ENCODE measurements at places on chromosomes 6 and 20.
A peak's percentile ranks its signal among the peaks of the same experiment; 100 is the strongest.

GRCh38 chr20:54044156-54044555 is 26.2 kb downstream of the BCAS1 start:
- DNase-seq: no peak

- DNase-seq: no peak
Observed at GRCh38 chr6:16933532-16933931, 168.3 kb upstream of the STMND1 start.

DNA sequence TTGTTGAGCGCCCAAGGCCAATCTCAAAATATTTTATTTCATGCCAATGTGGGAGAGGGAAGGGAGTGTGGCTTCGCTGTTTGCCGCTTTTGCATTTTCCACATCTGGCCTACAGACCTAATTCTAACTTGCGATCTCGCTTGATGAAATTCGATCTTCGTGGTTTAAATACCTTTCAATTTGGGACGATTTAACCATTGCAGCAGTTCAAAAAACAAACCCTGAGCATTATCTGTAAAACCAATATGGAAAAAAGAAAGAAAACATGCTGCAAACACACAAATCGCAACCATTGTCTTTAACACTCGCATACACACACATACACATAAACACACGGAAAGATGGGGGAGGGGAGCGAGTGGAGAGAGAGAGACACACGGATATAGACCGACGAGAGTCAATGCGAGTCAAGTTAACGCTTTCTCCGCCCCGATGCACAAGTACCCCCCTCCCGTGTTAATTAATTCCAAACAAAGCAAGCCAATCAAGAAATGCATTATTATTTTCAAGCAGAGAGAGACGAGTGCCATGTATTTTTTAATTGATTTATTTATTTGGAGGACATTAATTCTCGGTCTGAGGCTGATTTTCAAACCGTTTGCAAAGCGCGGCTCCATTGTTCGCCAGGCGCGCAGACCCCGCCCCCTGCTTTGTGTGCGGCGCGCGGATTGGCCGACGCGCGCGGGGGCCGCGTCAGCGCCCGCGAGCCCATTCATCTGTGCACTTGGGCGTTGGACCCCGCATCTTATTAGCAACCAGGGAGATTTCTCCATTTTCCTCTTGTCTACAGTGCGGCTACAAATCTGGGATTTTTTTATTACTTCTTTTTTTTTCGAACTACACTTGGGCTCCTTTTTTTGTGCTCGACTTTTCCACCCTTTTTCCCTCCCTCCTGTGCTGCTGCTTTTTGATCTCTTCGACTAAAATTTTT is at the start of gene MARCKS:
MARCKS (plus strand) TSS at position 721 of the 931 bp plus-strand sequence. CDS start 401 bp downstream, outside the sequence.
- no peak for DNase-seq

- DNase-seq: no peak
Observed at GRCh38 chr20:54347166-54347833, 128.1 kb upstream of the DOK5 start.

GRCh38 chr6:45419571-45420082 is 41.9 kb upstream of the SUPT3H start:
- peak; percentile 57 for DNase-seq

- DNase-seq: no peak
Observed at GRCh38 chr6:150876598-150876997, 11.1 kb downstream of the MTHFD1L start.

DNA sequence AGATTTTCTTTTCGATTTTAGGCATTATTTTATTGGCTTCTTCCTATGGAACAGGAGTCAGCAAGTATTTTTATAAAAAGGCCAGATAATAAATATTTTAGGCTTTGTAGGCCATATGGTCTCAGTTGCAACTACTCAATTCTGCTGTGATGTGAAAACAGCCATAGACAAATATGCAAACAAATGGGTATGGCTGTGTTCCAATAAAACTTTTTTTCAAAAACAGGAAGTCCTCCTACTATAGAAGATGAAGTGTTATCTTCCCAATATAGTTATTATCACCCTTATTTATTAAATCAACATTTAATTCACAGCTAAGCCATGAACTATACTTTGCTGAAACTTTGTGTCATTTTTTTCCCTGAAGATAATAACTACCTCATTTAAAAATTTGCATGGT is 57.2 kb downstream of the CHD6 start:
- no peak for DNase-seq

GRCh38 chr20:19934792-19935491 is 82.2 kb upstream of the NAA20 start:
- no peak for DNase-seq

DNA sequence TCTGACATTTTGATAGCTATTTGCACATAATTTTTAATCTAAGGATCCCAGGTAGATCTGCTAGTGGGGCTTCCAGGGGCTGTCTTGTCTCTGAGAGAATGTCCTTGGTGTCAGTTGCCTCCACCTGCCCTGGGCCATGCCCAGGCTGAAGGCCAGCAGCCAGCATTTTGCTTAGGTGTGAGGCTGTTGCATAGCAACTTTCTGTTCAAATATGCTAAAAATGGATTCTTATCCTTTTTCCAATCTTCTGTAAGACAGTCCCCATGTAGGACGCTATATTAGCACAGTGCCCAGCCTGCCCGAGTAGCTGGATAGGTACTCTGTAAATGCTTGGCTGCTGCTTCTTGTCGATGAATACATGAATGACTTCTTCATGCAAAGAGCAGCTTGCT is 62.5 kb upstream of the CITED2 start:
- DNase-seq: no peak

DNA sequence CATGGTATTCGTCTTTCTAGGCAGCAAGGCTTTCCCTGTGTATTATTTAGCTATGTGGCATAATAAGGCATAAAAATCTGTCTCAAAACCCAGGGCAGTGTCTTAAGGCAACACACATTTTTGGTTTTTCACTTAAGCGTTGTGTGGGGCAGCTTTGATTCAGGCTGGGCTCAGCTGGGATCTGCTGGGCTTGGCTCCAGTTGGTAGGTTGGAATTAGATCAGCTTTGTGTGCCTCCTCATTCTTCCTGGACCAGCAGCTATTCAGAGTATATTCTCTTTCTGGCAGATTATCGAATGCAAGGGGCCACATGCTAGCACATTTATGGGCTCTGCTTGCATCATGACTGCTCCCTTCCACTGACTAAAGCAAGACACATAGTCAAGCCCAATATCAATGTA is 487.9 kb downstream of the RFPL4B start:
- no peak for DNase-seq

DNA sequence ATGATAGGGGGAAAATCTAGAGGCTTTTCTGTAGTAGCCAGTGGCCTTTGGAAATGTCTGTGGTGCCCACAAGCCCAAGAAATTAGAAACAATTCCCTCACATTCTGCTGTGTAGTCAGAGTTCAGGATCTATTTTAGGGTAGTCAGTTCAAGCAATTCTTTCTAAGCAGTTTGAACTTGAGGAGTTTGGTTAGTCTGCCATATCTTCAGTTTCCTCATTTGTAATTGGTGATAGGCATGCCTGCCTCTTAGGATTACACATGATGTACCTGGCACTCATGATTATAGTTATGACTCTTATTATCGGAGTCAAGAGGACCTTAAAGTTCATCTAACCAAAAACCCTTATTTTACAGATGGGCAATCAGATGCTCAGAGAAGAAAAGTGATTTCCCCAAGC is 21.2 kb upstream of the MEP1A start:
- no peak for DNase-seq

DNA sequence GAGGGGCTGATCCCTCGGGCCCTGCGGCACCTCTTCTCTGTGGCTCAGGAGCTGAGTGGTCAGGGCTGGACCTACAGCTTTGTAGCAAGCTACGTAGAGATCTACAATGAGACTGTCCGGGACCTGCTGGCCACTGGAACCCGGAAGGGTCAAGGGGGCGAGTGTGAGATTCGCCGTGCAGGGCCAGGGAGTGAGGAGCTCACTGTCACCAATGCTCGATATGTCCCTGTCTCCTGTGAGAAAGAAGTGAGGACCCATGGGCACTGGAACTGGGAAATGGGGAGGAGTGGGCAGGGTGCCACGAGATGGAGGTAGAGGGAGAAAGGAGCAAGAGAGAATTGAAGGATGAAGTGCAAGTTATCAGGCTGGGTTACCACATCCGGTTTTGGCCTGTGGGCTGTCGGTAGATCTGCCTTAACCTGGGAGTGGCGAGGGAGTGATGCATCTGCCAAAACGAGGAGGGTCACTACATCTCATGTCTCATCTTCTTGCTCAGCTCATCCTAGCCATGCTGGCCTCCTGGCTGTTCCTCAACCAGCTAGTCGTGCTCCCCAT is 5.4 kb upstream of the PHF1 start:
- no peak for DNase-seq

Data from stimulated activated CD4-positive, alpha-beta T cell treated with anti-CD3 and anti-CD28 coated beads, Interleukin-12 subunit alpha, Interleukin-12 subunit beta, amount 100 ng/mL, for 24 hours (primary cell).